HuH-7 (cell line): ENCODE measurements at places on chromosomes 4 and X.

DNA sequence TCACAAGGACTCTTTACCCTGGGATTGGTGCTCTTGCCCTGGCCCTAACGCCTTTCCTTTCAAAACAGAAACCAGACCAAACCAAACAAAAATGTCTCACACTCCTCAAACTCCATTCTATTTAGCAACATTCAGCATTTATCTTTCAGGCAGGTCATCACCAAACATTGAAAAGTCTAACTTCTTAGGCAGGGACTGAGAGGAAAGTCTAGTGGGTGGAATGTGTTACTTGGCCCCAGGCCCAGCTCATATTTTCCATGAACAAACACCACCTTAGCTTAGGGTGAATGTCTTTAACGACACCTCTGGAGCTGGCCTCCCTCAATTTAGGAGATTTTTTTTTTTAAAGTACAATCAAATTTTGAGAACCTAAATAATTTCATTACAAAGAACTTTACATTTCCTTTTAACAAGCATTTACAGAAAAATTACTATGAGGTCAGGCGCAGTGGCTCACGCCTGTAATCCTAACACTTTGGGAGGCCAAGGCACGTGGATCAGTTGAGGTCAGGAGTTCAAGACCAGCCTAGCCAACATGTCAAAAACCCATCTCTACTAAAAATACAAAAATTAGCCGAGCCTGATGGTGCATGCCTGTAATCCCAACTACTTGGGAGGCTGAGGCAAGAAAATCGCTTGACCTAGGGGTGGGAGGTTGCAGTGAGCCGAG lies 10.2 kb upstream of the N4BP2 start:
- peak; percentile 60 for DNase-seq

GRCh38 chr4:155679343-155679742 lies 12.7 kb downstream of the GUCY1A1 start:
- no peak for DNase-seq

- DNase-seq: no peak
Observed at GRCh38 chrX:123740006-123740405, 7.2 kb upstream of the THOC2 start.

- no peak for DNase-seq
Observed at GRCh38 chr4:150852216-150852615, 162.9 kb downstream of the LRBA start.

- peak; percentile 36 for DNase-seq
Observed at GRCh38 chrX:72128881-72129280, 2.8 kb downstream of the RTL5 start.

GRCh38 chr4:163967263-163967662 lies 472.8 kb downstream of the TMA16 start:
- DNase-seq: no peak

DNA sequence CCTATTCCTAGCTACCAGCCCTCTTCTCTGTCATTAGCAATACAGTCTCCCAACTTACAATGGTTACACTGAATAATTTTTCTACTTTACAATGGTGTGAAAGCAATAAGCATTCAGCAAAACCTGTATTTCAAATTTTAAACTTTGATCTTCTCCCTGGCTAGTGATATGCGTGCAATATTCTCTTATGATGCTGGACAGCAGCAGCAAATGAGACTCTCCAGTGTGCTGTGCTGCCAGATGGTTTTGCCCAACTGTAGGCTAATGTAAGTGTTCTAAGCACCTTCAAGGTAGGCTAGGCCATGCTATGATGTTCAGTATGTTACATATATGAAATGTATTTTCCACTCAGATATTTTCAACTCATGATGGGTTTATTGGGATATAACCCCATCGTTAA lies 5.9 kb upstream of the GAR1 start:
- no peak for DNase-seq

- no peak for DNase-seq
Observed at GRCh38 chr4:12588582-12588981, 895.6 kb downstream of the RAB28 start.

DNA sequence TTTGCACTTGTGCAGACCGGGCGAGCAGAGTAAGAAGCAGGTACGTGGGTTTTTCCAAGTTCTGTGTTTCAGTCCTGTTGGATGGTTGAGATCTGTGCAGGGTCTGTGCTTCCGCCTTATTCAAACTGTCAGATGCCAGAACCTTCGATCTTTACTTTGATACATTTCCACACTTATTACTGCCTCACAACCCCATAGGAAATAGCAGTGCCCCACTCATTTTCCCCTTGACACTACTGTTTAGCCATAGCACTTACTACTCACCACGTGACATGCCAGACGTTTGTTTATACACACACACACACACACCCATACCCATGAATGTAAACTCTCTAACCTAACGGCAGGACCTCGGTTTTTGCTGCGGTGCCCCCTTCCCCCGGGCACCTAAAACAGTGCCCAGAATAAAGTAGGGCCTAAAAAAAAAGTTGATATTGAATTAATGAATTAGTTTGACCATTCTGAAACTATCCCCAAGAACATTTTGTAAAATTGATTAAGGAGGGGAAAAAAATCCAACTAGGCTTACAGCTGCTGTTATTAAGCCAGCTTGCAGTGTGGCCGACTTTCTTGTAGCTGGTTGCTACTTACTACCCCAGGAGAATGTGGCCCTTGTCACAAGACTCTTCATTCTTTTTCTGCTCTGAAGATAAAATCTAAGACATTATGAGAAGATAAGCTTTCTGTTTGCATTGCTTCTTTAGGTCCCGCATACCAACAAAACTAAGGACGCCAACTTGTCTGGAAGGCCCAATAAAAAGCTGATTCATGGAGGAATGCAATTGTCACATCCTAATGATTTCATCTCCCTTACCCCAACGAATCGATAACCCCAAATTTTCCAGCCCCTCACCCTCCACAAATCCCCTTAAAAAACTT lies 704 bp upstream of the SEPSECS start:
- peak; percentile 44 for DNase-seq

DNA sequence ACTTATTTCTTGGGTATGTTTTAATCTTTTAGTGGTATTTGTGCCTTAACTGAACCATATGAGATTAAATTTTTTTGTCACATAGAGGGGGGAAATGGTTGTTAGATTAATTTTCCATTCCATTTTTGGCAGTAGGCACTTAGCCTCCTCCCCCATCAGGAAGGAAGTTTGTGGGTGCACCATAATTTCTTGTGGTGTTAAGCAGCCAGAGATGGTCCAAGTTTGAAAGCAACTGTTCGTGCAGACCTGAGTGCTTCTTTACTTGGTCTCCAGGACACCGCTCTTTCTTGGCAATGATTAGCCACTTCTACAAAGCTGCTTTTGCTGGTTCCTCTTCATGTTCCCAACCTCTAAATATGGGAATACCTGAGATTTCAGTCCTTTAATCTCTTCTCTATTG lies 92.7 kb upstream of the RPL34 start:
- DNase-seq: no peak

DNA sequence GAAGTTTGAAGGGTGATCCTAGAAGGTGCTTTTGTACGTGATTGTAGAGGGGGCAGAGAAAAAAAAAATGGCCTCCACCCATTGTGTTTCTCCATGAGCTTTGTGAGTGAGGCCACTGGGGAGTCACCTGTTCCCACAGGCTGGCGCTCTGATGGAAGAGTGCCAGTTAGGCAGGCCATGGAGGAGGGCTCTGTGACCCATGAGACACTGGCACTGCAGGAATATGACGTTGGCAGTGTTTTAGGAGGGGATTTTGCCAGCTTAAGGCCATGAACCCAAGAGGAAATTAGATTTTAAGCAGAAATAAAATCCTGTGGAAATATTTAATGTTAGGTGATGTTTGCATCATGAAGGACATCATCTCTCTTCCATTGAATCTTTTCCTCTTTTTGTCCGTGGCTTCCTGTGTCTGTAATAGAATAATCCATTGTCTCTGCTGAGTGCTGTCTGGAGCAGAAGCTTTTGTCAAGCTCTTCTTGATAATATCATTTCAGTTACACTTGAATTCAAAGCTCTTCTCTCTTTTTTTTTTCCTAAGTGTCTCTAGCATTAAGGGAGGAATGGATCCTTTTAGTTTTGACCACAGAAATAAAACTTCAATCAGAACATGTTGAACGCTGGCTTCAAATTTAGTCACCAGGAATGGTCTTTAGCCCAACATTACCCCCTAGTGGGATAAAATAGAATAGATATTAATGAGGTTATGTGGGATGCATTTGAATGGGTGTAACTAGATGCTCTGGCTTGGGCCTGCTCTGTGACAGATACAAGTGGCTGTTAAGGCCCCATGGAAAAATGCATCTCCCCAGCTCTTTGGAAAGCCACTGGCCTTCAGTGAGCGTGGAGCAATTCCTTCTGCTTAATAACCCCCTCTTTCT lies 41.0 kb upstream of the UCP1 start:
- peak; percentile 69 for DNase-seq

DNA sequence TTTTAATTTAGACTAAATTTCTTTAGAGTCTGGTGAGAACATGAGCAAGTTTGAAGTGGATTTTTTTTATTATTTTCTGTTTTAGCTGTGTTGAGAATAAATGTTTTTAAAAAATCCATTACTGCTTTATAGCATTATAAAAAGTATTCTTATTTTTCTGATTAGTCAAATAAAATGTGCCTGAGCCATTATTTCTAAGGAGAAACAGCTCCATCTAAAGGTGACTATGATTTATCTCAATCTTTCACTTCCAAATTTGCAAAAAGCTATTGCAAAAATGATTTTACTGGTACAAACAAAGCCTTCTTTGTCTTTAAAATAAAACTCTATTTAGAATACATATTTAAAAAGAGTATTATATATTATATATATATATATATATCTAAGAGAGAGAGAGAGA lies 959.2 kb downstream of the FAM133A start:
- no peak for DNase-seq

DNA sequence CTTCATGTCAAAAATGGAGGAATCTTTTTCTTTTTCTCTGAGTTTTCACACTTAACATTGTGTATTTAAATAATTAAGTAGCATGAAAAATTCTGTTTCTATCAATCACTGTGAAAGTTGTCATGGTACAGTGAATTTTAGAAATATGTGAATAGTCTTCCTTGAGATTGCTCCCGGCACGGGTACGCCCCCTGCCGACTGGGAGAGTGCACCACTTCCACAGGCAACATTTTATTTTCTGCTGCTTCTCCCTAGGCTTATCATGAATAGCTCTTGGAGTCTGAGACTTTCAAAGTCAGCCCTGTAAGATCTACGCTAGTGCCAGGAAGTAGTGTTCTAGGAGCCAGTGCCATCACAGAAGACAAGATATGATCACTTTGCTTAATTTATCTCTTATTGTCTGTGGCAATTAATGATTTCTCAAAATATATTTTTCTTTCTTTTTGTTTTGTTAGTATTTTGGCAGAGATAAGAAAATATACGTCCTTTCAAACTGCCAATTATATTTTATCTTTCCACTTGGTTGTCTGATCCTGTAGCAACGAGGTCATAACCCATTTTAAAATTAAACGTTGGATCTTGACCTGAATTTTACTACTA lies 763.8 kb upstream of the AADAT start:
- DNase-seq: peak; percentile 8

GRCh38 chr4:99979872-99980271 lies 29.8 kb upstream of the H2AZ1 start:
- no peak for DNase-seq

- no peak for DNase-seq
Observed at GRCh38 chrX:130119312-130119898, 9.1 kb upstream of the ELF4 start.

DNA sequence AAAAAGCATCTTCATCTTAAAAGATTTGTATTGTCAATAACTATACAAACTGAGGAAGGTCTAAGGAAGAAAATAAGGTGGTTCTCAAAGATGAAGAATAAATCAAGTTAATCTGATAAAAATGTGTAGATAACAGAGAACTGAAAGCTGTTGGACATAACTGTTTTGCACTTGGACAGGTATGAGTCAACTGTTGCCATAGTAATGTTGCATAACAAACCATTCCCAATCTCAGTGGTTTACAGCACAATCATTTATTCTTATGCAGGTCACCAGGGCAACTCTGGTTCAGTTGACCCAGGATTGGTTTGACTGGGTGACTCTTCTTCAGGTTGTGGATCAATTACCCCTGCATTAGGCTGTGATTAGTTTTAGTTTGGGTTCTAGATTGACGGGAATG lies 2197.7 kb downstream of the ARAP2 start:
- DNase-seq: peak; percentile 2

GRCh38 chrX:151745651-151746050 lies 11.1 kb downstream of the CNGA2 start:
- DNase-seq: no peak

GRCh38 chr4:12545812-12546211 lies 938.3 kb downstream of the RAB28 start:
- no peak for DNase-seq

DNA sequence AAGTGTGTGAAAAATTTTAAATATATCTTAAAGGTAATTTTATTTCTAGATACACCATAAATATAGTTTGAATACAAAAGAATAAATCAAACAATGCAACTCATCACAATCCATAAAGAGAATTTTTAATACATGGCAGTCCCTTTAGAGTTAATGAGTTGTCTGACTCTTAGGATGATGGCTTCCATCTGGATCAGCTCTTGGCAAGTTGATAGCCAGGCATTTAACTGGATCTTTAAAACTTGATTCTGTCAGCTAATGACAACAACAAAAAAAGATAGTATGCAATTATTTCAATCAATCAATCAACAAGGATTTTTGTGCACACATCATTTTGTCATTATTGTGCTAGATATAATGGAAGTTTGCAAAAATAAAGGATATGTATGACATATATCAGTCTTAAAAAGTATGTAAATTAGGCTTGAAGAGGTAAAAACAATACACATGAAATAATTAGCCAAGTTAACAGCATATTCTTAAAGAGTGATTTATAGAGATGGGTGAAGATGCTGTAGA lies 174.9 kb upstream of the PCDH18 start:
- DNase-seq: no peak

DNA sequence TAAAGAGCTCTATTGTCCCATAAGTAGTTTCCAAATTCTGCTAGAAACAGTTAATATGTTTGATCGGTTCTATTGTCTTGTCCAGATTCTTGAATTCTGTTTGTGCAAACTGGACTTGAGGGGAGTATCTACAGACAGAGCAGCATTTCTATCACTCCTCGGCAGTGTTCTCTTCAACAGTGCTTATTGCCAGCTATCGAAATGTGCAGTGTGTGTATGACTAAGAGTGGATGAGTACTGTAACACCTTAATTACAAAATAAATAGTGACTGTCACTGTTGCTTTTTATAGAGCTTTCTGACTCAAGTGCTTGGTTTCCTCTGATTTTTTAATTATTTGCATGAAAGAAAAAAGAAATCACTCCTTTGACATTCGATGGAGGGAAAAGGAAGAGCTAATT lies 274.6 kb downstream of the RPA4 start:
- no peak for DNase-seq

DNA sequence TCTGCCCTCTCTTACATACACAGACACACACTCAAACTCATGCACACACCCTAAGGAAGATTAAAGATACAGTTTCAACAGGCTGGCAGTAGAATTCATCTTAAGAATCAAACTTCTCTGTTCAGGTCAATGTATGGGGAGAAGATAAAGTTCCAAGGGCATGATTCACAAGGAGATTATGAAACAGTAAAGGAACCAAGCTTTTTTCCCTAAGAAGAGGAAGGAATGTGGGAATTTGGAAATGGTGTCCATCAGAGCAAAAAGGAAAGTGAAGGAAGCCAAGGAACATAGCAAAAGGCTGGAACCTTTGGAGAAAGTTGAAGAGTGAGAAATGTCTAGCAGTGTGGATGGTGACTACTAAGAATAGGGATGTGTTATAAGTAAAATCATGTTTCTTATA lies 191.0 kb upstream of the NPY2R start:
- DNase-seq: no peak
